NCI-H1930 (cell line): ENCODE measurements at places on chromosomes 6 and 20.
A peak's percentile ranks its signal among the peaks of the same experiment; 100 is the strongest.

GRCh38 chr20:49231471-49231870, 12.3 kb downstream of the DDX27 start:
- DNase-seq: no peak

- no peak for DNase-seq
Observed at GRCh38 chr20:23414526-23415188, 6.6 kb downstream of the NAPB start.

DNA sequence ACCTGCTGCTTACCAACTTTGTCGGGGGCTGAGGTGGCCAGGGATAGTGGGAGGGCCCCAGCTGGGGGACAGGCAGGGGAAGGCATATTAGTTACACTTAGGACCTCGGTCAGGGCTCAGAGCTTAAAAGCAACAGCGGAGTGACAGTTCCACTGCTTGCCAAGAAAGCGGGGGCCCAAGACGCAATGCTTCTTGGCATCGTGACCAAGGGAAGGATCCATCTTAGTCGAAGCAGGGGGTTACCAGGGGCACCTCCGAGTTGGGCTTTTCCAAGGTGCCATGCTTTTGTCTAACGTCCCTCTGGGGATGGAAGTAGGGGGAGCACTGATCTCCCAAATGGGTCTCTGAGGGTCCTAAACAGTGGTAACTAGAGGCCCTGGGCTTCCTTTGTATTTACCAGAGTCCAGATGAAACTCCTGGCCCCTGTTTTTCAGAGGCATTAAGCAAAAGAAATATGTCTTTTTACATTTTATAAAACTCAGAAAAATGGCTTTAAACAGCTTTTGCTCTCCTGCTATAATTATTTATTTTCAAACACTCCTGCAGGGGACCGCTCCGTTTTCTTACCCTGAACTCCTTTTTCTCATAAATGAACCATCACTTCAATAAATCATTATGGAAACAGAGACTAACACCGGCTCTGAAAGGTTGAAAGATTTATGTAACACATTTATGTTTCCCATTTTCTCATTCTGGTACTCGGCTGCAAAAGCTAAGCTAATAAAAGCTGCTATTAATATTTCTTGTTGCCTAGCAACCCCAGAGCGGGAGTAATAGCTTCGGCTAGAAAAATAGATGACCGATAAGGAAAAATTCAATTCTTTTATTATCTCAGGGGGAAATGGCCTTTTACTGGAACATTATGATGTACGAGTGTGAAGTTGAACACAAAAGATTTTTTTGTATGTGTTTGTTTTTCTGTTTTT, 100.4 kb downstream of the TOX2 start:
- DNase-seq: no peak

- peak; percentile 21 for DNase-seq
Observed at GRCh38 chr6:119201480-119201879, 123.0 kb upstream of the FAM184A start.

GRCh38 chr6:80364149-80364548, 257.7 kb downstream of the BCKDHB start:
- no peak for DNase-seq

DNA sequence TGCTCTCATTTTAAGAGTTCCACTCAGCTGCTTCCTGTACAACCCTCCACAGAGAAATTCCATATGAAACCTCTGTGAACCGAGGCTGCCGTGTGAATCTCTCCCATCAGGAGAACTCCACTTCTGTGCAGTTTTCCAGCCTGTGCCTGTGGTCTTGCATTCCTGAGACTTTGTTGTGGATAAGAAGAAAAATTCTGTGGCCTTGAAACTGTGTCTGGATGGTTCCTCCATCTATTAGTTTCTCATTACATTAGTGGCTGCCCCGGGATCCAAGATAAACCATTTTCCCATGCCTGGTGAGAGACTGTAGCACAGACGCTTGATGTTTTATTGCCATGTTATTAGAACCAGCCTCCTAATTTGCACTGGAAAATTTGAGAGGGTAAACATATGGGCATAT, 40.8 kb upstream of the TIAM2 start:
- DNase-seq: no peak

- DNase-seq: no peak
Observed at GRCh38 chr20:10419550-10420133, 14.4 kb downstream of the MKKS start.

DNA sequence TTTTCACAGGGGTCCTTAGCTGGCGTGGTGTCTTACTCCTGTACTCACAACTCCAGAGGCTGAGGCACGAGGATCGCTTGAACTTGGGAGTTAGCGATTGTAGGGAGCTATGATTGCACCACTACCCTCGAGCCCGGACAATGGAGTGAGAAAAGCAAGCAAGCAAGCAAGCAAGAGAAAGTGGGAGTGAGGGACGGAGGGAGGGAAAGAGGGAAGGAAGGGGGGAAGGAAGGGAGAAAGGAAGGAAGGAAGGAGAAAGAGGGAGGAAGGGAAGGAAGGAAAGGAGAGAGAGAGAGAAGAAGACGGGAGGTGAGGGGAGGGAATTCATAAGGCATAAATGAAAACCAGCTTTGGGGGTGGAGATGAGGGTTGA, 120.5 kb downstream of the TRIM27 start:
- no peak for DNase-seq

GRCh38 chr6:135281227-135281626, 100.1 kb downstream of the MYB start:
- DNase-seq: no peak

GRCh38 chr20:44720621-44720996, 5.4 kb downstream of the CCN5 start:
- DNase-seq: no peak

GRCh38 chr6:155244434-155244833, 19.4 kb upstream of the CLDN20 start:
- no peak for DNase-seq

GRCh38 chr6:137227871-137228302, 8.7 kb upstream of the IFNGR1 start:
- DNase-seq: no peak

GRCh38 chr6:45305546-45305945, 22.6 kb upstream of the RUNX2 start:
- no peak for DNase-seq

GRCh38 chr20:48821261-48821920, 6.4 kb downstream of the PREX1 start:
- no peak for DNase-seq

DNA sequence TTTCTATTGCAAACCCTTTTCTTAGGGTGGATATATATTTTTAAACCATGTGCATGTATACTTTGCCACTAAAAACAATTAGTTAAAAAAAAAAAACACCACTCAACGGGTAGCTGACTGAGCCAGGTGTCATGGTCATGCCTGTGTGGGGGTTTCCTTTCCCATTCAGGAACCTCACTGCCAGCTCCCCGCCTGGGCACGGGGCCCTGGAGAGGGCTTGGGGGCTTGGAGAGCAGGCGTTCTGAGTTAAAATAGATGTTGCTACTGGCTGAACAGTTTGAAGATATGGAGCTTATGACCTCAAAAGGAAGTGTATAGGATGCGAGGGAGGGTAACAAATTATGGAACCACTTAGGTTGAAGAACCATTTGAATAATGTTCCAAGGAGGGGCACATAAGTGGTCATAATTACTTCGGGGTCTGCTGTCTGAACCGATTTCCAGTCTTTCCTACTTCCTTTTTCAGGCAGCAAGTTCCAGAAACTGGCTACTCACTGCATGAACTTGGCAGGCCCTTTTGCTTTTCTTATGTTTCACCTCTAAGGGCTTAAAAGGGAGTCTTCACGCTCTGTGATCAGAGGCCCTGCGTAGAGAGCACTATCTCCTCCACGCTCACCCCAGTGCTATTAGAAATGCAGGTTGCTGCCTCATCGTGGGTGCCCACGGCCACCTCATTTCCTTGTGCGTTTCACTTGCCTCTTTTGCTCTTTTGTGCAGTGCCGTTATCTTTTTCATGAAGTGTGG, 9.9 kb downstream of the STX16 start:
- no peak for DNase-seq

DNA sequence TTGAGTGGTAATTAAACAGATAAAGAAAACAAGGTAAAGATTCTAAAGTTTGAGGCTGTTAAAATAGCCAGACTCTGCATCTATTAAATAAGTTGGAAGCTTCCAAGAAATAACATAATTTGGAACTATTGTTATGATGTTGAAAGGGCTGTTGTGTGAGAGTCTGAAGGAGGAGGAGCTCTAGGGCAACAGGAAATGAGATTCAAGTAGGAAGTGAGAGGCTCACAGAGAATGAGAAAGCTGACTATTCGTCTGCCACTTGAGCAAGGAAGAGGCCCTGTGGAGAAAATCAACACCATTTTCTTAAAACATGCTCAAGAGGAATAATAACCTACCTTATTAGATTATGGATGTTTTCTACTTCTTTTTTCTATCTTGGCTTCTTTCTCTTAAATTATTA, 185.2 kb downstream of the SLC24A3 start:
- DNase-seq: no peak

DNA sequence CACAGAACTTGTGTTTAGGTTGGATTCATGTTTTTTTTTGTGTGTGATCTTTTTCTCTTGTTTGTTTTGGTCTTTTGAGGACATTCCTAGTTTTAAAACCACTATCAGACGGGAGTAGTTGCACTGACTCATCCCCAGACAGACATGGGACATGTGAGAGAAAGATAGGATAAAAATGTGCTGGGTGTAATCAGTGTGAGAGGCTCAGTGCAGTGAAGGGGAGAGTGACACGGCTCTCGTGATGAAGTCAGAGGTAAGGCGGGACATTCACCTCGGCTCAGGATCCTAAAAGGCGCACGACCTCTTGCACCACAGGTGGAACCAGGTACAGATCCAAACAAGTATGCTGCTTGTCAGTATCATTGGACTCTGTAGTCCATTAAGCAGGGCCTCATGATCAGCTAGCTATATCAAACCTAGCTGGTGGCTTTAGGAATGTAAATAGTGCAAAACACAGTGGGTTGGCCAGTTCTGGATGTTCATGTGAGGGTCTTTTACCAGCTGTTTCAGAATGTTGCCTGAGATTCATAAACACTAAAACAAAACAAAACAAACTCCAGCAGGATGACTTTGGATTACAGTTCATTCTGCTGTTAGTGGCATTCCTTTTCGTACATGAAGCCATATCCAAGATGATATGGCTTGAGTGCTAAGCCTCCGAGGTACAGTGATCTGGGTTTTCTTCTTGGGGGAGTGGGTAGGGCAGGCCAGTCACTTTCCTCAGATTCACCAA, 18.0 kb downstream of the FOXO3 start:
- no peak for DNase-seq

DNA sequence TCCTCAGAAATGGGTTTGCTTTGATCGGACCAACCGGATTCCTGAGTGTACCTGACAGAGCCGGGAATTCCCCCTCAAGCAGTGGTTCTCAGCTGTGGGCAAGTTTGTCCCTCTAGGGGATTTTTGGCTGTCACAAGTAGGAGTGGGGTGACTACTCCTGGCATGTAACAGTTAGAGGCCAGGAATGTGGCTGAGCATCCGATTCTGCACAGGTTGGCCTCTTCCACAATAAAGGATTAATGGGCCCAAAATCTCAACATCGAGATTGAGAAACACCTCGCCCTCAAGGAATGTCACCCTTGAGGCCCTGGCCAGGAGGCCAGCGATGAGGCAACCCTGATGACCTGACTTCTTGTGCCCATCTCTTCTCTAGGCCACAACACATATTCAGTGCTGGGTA, 7.9 kb downstream of the AGPAT4 start:
- no peak for DNase-seq

DNA sequence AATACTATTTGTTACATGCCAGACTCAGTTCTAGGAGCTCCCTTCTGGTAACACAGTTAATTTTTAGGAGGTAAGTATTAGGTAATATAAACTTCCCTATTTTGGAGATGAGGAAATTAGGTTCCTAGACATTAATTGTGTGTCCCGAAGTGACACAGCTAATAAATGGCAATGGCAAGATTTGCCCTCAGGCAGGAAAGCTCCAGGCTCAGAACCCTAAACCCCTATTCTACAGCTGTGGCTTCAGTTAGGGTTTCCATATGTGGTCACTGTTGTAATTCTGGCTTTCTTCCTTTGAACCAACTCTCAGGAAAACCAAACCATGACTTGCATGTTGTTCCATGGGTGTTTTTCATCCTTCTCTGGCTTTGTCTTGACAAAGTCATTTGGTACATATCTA, 188.2 kb downstream of the PLCB1 start:
- no peak for DNase-seq

DNA sequence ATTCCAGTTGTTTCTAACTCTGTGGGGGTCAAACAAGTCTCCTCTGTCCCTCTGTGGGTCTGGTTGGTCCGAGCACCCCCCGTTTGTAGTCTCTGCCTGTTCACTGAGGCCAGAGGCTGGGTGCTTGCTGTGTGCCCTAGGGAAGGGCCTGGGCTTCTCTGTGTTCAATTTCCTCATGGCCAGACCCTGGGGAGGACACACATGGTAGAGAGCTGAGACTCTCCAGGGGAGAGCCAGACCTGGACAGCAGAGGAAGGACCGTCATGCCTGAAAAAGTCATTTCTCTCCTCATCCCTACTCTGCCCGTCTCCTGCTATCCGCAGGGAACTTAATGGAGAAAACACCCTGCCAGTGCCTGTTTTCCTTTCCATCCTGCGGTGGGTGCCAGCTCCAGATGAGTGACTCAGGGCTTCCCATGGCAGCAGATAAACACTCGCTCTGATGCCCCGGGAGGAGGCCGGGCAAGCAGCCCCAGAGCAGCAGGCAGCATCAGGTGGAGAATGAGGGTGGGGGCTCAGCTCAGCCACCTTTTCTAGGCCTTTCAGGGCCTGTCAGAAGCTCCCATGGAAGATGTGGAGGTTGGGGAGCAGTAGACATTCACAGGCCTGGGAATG, 51.9 kb downstream of the SNAI1 start:
- no peak for DNase-seq

DNA sequence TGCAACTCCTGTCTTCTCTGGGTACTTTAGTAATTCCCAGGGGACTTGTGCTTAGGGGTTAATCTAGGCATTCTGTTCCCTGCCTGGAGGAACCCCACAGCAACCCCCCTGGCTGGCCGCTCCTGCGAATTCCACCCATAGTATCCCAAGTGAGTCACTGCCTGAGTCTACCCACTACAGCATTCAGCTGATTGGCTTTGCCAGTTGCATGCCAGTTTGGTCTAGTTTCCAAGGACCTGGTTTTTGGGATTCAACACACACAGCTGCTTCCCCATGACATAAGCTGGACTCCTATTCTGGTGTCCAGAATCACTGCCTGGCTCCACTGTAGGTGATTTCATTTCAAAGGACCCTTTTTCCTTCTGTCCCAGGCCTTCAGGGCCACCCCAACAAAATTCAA, 40.3 kb downstream of the PLCG1 start:
- DNase-seq: no peak

GRCh38 chr6:94272327-94272726, 853.0 kb upstream of the EPHA7 start:
- no peak for DNase-seq
